ENCODE measurements at places on chromosomes 16 and 17.
A peak's percentile ranks its signal among the peaks of the same experiment; 100 is the strongest.

DNA sequence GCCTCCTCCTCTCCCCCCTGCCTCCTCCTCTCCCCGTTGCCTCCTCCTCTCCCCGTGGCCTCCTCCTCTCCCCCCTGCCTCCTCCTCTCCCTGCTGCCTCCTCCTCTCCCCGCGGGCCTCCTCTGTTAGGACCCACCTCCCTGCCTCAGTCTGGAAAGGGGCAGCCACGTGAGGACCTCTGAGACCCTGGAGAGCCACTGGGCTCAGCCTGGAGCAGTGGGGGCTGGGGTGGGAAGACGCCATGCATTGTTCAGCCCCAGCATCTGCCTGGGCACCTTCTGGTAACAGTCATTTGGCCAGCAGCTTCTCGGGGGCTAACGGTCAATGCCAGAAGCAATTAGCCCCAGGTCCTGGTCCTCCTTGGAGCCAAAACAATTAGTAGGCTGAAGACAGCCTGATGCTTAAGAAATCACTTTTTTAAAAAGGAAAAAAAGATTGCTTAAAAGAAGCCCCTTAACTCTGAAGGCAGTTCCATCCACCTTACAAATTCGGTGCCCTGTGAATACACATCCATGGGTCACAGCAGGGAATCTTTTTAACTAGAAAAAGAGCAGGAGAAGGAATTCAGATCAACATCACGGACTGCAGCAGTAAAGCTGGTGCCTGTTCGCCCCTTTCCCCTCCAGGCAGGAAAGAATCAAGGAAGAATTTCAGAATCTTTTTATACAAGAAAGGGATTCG, 29.8 kb downstream of the NXN start:
- DNase-seq: no peak

DNA sequence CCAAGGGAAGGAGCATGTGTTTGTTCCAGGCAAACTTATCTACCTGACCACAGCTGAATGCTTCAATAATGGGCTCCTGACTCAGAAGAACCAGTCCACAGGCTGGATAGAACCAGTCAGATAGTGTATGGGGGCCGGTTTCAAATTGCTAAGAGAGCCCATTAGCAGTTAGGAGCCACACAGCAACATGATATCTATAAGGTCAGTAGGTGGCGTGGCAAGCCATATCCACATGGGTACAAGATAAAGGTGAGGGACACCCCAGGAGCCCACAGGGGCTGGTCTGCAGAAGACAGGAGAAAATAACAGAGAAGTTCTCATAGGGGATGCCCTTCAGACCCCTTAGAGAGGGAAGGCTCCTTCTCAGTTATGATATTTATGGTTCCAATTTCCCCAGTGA, 31.6 kb upstream of the CDRT15 start:
- DNase-seq: peak; percentile 9

GRCh38 chr16:2950773-2951172, 13.3 kb upstream of the KREMEN2 start:
- DNase-seq: no peak

- DNase-seq: no peak
Observed at GRCh38 chr16:52494145-52494544, 52.8 kb downstream of the TOX3 start.

GRCh38 chr17:8312726-8313600, 2.9 kb downstream of the ARHGEF15 start:
- DNase-seq: no peak

DNA sequence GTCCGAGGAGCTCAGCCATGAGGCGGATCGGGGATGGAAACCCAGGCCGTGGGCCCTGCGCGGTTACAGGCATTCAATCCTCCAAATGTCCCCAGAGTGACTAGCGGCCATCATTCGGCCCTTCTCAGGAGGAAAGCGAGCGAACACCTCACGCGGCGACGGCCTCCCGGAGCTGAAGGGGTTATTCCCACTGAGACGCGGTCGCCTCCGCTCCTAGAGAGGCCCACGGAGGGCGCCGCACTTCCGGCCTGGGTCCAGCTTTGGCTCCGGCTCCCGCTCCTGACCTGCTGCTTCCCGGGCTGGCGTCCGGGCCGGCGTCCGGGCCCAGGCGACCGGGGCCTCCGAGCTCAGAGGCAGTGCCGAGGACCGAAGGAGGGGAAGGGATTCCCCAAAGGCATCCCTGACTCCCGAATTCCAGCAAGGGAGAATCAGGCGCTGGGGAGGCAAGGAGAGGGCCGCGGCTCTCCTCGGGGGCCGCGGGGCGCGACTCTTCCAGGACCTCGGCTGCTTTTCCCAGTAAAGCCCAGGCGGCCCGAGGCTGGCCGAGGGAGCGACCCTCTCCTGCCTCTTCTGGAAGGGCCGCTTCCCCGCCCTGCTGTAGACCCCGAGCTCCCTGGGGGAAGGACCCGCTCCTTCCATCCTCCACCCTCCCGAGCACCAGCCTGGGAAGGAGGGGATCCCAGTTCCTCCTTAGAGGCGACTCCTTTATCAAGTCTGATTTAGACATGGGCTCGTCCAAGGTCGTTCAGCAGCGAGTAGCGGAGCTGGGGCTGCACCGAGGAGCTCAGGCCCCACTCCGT, 18.6 kb upstream of the ZNF629 start:
- peak; percentile 87 for DNase-seq

DNA sequence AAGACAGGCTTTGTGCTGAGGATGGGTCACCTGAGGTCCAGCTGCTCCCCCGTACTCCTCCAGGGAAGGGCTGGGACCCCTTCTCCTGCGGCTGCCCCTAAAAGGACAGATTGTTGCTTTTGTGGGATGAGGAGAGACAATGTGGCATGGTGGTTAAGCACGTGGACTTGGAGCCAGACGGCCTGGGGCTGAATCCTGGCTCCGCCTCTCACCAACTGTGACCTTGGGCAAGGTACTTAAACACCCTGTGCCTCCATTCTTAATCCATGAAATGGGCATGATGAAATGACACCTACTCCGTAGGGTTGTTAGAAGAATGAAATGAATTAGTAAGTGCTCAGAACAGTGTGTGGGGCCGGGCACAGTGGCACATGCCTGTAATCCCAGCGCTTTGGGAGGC, 39.6 kb upstream of the PLCG2 start:
- no peak for DNase-seq

DNA sequence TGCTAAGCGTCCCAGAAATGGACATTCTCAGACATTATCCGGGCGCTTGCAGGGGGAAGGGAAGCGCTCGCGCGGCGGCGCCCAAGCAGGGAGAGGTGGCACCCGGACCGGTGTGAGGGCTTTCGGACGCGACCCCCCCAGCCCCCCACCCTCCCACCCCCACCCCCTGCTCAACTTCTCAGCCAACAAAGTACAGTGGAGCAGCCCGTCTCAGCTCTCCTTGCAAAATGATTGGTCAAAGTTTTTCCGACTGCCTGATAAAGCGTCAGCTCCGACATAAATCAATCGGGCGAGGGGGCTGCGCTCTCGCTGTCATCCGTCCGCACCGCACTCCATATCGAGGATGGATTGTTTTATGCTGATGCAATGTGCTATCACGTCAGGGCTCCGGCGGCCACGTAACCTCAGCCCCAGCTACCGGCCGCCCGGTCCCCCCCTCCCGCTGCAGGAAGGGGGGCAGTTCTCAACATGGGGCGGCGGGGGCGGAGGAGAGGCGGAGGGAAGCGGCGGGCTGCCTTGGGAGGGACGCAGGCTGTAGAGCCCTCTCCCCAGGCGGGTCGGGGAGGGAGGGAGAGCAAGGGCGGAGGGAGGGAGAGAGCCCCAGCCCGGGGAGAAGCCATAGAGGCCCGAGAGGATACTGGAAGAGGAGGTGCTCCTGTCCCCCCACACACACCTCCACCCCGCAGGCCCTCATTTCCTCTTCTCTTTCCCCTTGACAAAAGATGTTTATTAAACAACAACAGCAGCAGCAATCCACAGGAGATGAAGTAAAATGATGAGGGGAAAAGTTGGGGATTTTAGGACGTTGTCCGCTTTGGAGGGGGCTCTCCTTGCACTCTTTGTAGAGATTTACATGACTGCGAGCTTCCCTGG, at the start of gene HOXB9:
HOXB9 (minus strand) TSS at position 114 of the 873 bp plus-strand sequence; CDS start at position 25, 89 bp downstream.
- DNase-seq: peak; percentile 97

DNA sequence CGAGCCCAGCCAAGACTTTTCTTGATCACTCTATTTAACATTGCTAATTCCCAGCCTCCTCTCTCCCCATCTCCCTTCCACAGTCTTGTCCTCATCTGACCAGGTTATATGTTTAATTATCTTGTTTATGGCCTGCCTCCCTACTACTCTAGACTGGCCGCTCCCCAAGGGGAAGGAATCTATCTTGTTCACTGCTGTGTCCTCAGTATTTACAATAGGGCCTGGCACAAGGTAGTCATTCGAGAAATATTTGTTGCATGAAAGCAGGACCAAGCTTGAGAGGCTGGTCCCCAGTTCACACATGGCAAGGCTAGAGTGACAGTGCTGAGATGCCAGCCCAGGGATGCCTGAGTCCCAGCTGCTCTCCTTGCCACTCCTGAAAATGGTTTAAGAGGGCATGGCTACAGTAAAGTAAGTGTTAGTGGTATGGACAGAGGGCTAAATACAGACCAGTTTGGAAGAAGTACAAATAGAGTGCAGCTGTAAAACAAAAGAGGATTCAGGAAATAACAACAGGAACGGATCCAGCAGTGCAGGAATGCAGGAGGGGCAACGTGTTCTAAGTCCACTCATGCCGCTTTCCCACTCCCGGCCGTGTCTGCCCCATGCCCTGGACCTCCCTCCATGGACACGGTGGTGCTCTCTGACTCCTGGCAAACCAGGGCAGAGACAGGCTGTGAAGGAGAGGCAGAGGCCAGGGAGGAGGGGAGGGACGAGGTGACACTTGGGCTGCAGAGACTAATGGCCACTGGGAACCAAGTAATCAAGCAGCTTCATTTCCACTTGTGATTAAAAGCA, 65.6 kb downstream of the TOM1L2 start:
- no peak for DNase-seq

GRCh38 chr17:54956791-54957190, 11.7 kb downstream of the COX11 start:
- no peak for DNase-seq

- DNase-seq: no peak
Observed at GRCh38 chr16:66489818-66490217, 60.1 kb downstream of the TK2 start.

- DNase-seq: no peak
Observed at GRCh38 chr16:84279881-84280280, 14.8 kb upstream of the WFDC1 start.

DNA sequence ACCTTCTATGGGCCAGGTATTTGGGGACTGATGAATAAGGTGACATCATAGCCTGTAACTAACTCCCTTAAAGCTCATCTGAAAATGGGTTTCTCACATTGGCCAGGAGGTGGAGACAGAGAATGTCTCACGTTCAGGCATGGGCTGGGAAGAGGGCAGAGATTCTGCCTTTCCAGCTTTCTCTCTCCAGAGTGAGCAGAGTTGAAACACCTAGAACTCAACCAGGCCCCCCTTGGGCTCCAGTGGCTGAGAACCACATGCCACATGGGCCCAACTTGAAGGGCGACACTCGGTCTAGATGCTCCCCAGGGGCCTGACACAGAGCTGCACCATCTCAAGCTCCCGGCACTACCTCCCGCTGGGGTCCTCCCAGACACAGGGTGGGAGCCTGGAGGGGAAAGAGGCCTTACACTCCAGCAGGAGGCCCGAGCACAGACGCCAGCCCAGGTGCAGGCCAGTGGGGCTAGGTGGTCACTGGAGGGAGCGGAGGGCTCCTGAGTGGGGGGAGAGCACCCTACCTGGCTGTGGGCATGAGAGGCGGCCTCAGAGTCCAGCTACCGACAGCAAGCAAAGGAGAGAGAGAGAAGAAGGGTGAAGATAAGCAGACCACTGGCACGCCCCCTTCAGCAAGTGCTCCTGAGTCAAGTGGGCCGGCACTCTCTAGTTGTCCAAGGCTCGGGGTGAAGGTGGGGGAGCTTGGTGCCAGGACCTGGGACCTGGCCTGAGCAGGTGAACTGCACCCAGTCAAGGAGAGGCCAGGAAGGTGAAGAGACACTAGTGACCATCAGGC, 55.9 kb downstream of the MYO18A start:
- DNase-seq: peak; percentile 73

DNA sequence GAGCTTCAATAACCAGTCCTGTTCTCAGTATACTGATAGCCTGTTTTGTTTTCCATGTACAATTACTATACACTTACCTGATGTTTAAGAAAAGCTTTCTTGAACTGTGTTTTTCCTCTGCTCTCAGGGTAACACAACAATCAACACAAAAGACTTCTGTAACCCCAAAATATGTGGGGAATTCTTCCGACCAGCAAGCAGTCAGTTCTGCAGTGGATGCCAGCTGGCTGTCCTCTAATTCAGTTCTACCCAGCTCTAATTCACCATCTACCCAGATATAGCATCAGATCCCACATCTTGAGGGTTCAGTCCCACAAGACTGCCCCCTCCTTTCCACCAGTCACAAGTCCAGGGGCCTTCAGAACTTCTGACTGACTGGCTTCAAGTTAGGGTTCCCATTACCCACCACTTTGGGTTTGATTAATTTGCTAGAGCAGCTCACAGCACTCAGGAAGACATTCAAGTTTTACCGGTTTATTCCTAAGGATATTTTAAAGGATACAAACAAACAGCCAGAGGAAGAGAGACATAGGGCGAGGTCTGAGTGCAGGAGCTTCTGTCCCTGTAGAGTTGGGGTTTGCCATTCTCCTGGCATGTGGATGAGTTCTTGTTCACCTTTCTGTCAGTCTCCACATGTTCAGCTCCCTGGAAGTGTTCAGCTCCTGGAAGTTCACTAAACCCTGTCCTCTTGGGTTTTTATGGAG, 178.2 kb downstream of the CHD9 start:
- DNase-seq: no peak
